ENCODE measurements at places on chromosomes 3 and 15.
A peak's percentile ranks its signal among the peaks of the same experiment; 100 is the strongest.

GRCh38 chr3:109545746-109546145 is 208.4 kb upstream of the DPPA4 start:
- no peak for DNase-seq

DNA sequence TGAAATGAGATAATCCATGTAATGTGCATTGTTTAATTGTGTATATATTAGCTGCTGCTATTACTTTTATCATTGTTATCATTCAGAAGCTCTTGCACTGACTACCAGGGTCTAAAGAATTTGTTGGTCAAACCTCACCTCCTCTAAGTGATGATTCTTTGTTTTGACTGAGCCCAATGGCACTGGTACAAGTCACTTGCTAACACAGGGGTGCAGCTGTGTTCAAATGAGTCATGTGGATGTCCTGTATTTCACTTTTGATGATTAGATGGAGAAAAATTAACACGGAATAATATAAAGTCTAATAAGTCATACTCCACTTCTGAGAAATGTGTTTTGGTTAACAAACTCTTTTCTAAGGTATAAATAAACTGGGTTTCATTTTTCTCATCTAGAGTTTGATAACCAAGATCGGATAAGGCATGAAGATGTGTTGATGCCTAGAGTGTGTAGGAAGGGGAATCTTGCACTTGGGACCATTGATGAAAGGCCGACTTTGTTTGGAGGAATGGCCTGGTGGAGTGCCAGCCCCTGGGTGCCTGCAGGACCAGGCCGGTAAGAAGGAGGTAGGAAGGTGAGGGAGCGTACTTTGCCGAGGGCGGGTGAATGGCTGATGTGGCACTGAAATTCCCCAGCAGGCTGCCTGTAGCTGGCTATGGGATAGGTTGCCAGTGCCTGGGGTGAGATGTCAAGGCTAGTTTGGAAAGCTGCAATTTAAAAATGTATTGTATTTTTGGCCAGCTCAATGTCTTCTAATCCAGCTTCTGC is 244.7 kb upstream of the ZPLD1 start:
- DNase-seq: no peak

DNA sequence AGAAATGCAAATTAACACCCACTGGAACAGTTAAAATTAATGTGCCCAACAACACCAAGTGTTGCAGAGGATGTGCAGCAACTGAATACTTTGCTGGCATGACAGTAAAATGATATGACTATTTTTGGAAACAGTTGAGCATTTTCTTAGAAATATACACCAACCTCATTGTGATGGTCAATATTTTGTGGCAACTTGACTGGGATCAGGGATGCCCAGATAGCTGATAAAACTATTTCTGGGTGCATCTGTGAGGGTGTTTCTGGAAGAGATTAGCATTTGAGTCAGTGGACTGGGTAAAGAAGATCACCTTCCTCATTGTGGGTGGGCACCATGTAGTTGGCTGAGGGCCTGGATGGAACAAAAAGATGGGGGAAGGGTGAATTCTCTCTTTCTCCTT is 57.9 kb downstream of the RPLP1 start:
- DNase-seq: no peak

- DNase-seq: no peak
Observed at GRCh38 chr3:136952292-136952691, 5.5 kb upstream of the IL20RB start.

- no peak for DNase-seq
Observed at GRCh38 chr3:147987549-147987948, 578.4 kb downstream of the ZIC1 start.

GRCh38 chr3:170021083-170021482 is 16.7 kb upstream of the GPR160 start:
- no peak for DNase-seq

GRCh38 chr15:65085207-65085753 is 8.7 kb downstream of the KBTBD13 start:
- DNase-seq: no peak

- no peak for DNase-seq
Observed at GRCh38 chr3:14741510-14741909, 66.6 kb downstream of the C3orf20 start.

- DNase-seq: no peak
Observed at GRCh38 chr15:65071381-65071811, 3.6 kb upstream of the RASL12 start.

- no peak for DNase-seq
Observed at GRCh38 chr3:58004973-58005372, 3.2 kb upstream of the FLNB start.

GRCh38 chr3:42497009-42497731 is 5.3 kb upstream of the VIPR1 start:
- no peak for DNase-seq

DNA sequence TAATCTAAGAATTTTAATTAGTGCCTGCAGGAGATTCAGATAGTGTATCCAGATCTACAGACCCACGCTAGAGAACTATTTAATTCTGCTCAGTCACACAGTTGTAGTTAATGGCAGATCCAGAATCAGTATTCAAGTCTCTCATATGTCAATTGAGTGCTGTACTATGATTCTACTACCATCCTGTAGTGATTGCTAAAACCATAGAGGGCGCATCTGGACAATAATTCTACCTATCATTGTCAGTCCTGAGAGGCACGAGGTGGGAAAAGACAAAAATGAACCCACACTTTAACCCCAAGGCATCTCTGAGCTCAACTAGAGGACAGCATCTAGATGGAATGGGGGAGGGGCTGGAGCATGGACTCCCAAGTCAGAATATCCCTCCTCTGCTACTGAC is 22.7 kb downstream of the DHX36 start:
- no peak for DNase-seq

DNA sequence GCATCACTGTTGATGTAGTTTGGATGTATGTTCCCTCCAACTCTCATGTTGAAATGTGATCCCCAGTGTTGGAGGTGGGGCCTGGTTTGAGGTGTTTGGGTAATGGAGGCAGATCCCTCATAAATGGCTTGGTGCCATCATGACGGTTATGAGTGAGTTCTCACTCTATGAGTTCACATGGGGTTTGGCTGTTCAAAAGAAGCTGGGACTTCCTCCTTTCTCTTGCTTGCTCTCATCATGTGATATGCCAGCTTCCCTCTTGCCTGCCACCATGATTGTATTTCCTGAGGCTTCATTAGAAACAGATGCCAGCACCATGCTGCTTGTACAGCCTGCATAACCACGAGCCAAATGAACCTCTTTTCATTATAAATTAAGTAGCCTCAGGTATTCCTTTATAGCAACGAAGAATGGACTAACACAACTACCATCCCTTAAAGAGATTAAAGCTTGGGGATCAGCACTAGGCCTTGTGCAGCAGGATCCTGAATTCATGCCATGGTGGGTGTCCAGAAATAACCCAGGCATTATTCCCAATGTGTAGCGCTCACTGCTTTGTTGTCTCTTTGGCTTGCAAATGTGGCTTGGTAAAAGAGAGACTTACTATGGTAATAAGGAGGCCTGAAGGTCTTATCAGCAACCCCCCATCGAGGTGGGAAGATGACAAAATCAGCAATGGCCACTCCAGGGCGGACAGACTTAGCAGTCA is 41.9 kb downstream of the NDUFB4 start:
- DNase-seq: peak; percentile 12

DNA sequence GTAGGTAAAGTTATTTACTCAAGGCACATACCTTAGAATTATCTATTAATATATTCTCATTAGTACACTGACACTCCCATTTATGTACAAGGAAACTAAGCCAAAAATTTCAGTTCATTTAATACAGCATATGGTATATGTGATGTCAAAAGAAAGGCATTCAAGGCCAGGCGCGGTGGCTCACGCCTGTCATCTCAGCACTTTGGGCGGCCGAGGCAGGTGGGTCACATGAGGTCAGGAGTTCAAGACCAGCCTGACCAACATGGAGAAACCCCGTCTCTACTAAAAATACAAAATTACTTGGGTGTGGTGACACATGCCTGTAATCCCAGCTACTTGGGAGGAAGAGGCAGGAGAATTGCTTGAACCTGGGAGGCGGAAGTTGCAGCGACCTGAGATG is 435.2 kb downstream of the GBE1 start:
- no peak for DNase-seq

DNA sequence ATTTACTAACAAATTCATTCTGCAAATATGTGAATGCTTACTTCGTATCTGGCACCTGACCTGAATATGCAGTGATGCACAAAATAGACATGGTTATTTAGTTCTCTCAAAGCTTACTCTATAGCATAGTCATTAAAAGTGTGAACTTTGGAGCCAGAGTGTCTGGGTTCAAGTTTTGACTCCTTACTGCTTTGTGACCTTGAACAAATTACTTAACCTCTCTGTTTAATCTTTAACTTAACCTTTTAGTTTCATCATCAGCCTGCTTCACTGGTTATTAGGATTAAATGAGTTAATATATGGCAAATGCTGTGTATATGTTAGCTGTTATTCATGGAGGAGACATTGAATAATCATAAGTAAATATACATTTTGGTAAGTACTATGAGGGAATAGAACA is 12.1 kb upstream of the MGA start:
- DNase-seq: no peak

GRCh38 chr15:41648770-41649169 is 11.4 kb upstream of the MGA start:
- no peak for DNase-seq

DNA sequence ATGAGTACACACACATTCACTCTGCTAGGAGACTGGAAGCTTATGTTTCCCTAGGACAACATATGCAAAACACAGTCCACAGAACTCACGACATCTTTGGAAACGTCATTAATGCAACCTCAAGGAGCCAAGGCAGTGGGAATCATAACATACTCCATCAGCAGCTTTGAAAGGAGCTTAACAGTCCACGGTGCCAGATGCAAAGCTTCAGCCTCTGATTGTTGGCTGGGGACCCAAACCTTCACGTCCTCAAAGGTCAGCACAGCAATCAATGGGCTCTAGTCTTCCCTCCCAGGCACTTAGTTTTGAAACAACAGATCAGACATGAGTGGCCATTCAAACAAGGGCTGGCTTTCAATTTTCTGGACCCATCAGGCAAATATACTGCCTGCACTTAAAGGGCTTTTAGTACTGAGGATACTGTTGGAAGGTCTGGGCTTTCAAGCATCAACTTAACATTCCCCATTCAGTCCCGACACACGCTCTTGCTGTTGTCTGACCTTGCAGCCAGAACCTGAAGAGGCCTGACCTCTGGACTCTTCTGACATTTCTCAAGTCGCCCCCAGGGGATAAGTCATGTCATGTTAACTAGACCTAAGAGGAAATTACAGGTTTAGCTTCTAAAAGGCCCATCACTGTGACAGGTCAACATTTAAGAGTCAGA is 223.0 kb downstream of the PDZRN3 start:
- no peak for DNase-seq

DNA sequence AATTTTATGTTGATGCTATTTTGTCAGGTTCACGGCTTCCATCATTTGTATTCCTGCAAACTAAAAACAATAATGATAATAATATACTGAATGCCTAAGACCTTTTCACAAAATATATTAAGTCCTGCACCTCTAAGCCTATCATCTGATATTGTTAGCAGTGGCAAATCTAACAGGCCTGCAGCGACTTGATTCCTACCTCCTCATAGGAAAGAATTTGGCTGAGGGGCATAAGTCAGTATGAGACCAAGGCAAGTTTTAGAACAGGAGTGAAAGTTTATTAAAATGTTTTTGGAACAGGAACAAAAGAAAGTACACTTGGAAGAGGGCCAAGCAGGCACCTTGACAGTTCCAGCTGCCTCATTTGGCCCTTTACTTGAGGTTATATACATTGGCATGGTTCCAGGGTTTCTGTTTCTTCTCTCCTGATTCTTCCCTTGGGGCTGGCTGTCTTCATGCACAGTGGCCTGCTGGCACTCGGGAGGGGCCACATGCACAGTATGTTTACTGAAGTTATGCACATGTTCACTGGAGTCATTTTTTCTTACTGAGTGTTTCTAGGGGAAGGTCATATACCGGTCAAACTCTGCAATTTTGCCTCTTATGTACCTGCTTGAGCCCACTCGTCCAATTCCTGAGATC is 418.1 kb downstream of the EPHA6 start:
- DNase-seq: peak; percentile 44

DNA sequence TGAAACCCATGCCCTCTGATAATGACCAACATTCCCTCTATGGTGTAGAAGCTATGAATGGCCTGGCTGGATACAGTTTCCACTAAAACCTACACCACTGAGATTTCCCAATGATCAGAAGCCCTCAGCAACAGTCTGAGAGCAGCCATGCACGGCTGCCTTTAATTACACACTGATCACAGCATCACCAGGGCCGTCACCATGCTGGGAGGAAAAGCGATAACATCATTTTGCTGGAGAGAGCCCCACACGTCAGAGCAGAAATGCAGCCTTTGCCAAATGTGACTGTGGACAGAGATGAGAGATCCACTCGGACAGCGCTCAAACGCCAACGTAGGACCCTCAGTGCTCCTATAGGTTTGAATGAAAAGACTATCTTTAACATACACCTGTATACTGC is 135.0 kb downstream of the XXYLT1 start:
- no peak for DNase-seq

- no peak for DNase-seq
Observed at GRCh38 chr3:131957511-131957910, 77.3 kb downstream of the CPNE4 start.

DNA sequence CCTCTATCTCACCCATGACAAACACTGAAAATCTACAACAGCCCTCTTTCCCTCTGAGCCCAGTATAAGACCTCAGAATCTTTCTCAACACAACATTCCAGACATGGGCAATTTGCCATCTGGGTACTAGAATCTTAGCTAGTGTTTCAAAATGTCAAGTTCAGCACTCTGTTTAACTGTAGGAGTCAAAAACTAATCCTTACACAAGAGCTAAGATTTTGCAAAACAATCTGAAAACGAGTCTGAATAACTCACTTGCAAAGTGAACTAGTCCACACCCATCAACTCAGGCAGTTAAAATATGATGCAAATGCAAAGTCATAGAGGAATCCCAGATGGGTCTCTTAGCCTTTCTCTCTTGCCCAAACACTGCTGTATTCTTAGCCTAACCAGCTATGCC is 67.8 kb downstream of the GPR176 start:
- DNase-seq: no peak

DNA sequence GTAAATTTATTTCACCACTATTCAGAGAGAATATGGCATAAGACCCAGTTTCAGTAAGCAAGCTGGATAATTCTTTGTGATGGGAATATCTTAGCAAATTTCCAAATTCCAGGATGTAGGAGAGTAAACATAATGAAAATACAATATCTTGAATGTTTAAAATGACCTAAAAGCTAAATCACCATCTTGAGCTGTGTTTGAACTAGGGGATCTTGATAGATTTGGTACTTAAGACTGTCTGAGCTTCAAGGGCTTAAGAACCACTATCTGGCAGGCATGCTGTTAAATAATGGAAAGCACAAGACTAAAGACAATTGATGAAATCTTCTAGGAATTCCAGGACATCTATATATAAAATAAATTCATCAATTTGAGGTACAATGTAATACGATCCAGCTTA is 217.7 kb downstream of the ATP8B4 start:
- DNase-seq: no peak

DNA sequence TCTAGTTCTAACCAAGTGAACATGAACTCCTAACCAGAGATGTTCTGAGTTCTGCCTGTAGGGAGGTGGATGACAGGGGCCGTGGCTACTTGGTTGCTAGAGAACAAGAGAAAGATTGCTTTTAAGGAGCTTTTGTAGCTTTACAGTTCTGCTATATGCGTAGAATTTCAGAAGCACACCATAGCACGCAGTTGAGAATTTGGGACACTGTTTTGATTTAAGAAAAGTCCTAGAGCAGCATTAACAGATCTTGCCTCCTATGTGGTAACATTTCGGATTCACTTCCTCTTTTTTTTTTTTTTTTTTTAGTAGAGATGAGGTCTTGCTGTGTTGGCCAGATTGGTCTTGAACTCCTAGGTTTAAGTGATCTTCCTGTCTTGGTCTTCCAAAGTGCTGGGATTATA is 181.7 kb downstream of the TCF12 start:
- DNase-seq: no peak
